Left lung (tissue), 14 donors: ENCODE measurements at places on chromosomes 11 and 22. TPM values are rescaled to one million over a fixed set of nuclear protein-coding genes. Genes with fewer than 3 reads are reported as not detected.

The PARVG gene
- polyA plus RNA-seq = 3.6 TPM

The TCN1 gene
- polyA plus RNA-seq = not detected

The CEP126 gene
- 9.6 TPM for polyA plus RNA-seq

The SNX15 gene
- 22.3 TPM for polyA plus RNA-seq

The OAF gene
- 19.5 TPM for polyA plus RNA-seq

The RGL4 gene
- polyA plus RNA-seq = 4.2 TPM

The HEPHL1 gene
- polyA plus RNA-seq = 0.21 TPM

The B4GAT1 gene
- 29.8 TPM for polyA plus RNA-seq
